Stimulated activated CD8-positive, alpha-beta memory T cell treated with anti-CD3 and anti-CD28 coated beads, Interleukin-2, amount 100 ng/mL, for 48 hours (primary cell): ENCODE measurements at places on chromosomes 13 and 19.

- no peak for DNase-seq
Observed at GRCh38 chr19:17582613-17583012, 27.2 kb downstream of the COLGALT1 start.

DNA sequence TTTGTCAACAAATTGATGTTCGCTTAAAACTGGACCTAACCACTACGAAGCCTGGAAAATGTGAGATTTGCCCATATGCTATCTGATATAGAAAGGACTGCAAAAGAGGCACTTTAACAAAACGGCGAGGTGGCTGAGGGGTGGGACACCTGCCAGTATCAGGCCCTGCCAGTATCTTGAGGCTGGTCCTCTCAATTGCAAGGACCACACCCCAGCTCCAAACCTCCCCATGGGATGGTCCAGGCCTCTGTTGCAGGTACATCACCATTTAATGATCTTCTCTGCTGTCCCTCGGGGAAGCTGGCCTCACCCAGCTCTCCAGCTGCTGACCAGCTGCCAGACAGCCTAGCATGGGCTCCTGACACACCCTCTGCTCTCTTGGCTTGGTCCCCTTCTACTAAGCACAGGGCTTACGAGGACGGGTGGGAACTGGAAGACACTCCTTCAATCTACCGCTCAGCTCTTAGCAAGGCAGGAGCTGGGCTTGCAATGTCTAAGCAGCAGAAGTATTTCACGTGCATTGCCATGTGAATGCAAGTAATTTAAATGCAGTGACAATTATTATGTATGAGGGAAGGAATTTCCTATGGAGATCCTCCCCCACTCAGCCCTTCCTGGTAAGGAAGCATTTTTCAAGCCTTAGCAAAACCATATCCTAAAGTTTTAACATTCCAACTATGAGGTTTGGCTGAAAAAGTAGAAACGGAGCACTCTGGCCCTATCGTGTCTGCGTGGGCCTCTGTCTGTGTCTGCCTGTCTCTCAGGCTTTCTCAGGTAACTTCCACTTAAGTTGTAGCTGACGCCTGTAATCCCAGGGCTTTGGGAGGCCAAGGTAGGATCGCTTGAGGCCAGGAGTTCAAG is 63.9 kb downstream of the LATS2 start:
- DNase-seq: no peak

GRCh38 chr13:51004111-51004865 is 94.7 kb downstream of the RNASEH2B start:
- no peak for DNase-seq

DNA sequence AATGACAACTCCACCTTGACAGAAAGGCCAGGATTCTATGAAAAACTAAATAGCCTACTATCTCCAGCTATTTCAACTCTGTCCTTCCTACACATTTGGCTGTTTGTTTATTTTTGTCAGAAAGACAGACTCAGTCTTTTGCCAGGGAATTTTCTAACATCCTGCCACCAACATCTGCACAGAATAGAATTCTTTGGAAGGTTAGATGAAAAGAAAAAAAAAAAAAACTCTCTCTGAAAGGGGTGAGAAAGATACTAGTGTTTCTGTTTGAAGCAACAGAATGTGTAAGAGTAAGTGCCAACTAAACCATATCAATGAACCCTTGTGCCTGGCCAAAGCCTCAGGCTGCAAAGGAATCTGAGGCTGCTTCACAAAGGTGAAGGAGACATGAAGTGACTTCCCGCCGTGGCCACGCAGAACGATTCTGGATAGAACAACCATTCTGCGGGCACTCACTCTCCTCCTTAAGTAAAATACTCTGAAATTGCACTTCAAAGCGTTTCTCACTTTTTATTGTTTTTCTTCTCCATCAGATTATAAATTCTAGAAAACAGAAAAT is 498.2 kb downstream of the IRS2 start:
- DNase-seq: no peak

DNA sequence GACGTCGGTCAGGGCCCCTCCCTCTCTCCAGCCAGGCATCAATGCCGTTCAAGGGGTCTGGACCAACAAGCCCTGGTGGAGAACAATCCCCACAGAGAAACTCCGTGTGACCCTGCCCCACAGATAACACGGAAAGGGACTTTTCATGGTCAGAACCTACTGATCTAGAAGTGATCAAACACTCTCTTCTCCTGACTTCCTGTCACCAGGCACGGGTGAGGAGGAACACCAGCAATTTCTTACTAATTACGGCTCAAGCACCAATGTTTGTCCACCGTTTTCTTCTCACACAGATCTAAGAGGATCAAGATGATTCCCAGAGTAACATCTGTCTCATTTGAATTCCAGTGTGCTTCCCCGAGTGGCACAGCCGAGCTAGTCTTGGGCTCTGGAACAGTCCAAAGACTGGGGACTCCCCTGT is 11.8 kb downstream of the RASA3 start:
- no peak for DNase-seq

DNA sequence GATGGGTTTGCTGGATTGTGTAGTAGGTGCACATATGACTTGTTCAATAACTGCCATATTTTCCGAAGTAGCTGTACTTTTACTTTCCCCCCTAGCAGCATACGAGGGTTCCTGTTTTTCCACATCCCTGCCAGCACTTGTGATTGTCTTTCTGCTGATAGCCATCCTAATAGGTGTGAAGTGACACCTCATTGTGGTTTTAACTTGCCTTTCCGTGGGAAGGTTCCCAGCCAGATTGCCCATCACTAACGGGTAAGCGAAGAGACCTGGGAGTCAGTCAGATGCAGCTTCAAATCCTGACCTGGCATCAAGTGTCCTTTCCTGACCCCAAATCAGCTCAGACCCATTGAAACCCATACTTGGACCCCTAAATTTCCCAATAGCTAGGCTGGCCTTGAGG is 4.5 kb downstream of the CLPTM1 start:
- DNase-seq: no peak

GRCh38 chr19:29612801-29613595 is 6.9 kb downstream of the POP4 start:
- DNase-seq: no peak

DNA sequence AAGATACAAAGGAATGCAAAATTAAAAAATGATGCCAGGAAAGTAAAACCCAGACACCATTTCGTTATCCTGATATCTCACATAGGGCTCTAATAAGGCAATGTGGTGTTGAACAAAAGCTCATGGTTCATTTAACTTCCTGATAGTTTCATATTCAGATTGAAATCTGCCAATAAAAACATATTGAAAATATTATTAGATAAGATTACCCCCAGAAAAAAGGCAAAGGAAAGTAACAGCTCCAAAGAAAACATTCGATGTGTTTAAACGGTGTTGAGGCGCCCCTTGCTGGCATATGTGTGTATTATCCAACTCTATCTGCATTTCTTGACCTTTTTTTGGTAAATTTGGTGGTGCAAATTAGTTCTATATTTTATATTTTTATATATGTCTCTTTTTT is 75.9 kb downstream of the ESD start:
- peak; percentile 4 for DNase-seq

GRCh38 chr13:31431722-31432137 is 232.0 kb downstream of the B3GLCT start:
- DNase-seq: peak; percentile 43

DNA sequence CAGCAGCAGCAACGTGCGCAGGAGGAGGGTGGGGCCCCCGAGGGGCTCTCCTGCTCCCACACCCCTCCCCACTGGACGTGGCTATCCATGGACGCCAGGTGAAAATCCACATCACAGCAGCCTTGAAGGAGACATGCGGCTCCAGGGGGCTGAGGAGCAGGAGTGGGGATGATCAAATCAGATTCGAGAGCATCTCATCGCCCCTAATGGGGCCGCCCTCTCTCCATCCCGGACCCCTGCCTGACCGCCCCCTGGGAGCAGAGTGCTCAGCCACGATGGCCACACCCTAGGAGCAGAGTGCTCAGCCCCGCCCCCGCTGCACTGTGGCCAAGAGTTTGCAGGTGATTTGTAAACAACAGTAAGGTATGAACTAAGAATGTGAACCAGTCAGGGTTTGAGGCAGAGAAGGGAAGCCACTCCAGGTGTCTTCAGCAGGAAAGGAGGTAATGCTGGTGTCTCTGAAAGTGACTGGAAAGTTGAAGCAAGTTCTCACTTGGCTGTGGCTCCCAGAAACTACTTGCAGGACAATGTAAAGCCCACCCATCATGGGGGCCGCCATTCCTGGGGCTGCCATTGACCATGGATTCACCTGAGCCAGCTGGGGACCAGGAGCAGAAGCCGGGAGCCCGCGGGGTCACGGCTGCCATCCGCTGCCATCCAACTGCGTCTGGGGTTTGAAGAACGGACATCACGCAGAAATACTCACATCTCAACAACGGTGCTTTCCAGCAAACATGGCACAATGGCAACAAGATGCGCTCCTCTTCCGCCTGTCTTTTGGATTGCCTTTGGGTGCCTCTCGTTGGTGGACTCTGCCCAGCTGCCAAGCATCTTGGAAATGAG is 71.8 kb downstream of the SPACA7 start:
- DNase-seq: no peak

GRCh38 chr13:111914241-111915103 is 152.5 kb upstream of the SOX1 start:
- no peak for DNase-seq

DNA sequence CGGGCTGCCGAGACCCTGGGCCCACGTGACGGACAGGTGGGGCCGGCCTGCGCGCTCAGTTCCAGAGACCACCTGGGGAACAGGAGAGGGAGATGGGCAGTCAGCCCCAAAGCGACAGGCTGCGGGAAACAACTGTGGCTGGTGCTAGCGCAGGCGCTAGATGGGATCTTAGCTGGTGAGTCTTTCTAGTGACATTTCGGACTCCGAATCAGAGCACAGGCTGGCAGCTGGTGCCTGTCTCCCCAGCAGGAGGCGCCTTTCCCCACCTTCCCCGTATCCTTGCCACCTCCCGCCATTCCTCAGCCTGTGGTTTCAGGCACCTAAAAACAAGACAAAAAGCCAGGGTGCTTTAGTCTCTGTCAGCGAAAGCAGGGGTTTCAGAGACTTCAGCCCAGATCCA is 19.4 kb upstream of the RANBP3 start:
- no peak for DNase-seq

DNA sequence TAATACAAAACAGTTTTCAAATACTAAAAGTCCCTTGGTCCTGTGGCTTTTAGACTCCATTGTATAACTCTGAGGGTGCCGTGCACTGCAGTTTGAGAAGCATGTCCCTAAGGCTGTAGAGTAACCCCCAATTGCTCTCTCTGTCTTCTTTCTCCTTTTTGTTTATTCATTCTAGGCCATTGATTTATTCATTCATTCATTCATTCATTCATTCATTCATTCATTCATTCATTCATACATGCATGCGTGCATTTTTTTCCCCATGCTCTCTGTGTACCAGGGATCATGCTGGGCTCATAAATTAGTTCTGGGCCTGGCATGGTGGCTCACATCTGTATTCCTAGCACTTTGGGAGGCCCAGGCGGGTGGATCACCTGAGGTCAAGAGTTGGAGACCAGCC is 19.3 kb downstream of the PRR22 start:
- DNase-seq: no peak

DNA sequence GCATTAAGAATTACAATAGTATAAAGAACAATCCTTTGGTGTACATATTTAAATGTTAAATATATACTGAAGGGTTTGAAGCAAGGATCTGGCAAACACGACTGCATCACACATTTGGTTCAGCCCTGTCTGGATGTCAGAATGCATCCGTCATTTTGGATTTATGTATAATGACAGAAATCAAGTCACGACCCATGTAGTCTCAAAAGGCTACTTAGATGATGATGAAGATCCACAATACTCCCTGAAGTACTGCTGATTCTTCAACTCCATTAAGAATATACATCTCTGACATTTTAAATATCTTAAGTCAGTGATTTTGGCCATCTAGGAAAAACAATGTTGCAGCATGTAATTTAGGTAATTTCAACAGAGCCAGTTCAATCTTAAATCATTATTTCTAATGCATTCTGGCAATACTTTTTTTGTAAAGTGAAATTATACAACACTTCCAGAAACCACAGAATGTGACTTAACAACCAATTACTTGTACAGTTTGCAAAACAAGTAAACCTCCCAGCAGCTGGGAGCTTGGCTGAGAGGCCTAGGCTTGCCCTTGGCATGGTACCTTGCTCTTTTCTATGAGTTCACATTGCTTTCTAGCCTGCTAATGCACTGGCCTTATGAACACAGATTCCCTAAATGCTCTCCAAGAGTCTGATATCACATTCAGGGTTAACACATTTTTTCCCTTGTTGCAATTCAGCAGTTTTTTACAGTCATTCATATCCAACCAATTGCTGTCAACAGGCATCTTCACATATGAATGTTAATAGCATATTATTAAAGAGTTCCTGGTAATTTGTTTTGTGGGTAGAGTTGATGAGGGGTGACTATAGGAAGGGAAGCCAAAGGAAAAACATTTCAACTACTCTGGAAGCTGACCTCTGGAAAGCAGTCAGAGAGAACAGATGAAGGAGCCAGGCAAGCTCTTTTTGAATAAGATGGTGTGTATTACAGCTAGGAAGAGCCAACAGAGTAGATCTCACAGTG is 175.2 kb downstream of the ENOX1 start:
- DNase-seq: no peak

GRCh38 chr19:41324921-41325639 is 15.1 kb downstream of the CCDC97 start:
- no peak for DNase-seq

DNA sequence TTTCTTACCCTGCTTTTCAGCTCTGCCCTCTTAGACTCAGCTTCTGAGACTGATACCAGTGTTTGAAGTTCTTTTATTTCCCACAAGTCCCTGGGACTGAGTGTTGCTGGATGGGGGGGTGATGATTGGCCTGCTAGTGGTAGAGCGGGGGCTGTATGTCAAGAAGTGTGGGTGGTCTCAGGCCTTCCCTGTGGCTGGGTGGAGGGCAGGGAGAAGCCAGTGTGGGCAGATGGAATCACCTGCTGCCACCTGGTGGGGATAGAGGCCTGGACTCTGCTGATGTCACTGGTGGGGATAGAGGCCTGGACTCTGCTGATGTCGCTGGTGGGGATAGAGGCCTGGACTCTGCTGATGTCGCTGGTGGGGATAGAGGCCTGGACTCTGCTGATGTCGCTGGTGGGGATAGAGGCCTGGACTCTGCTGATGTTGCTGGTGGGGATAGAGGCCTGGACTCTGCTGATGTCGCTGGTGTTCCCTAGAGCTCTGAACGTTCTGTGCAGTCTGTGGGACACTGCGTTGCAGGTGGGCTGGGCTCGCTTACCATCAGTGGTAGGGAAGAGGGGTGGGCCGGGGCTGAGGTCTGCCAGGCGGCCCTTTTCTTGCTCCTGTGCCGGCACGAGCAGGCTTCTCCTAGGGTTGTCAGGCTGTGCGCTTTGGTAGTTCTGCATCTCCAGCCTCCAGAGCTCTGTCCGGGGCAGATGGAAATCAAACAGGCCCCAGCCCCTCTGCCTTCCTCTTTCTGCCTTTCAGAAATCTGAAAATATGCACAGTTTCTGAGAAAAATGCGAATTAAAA is 101.3 kb downstream of the ARHGEF7 start:
- DNase-seq: peak; percentile 20
